H1 (cell line): ENCODE measurements at places on chromosomes 3 and 15. TPM values are rescaled to one million over a fixed set of nuclear protein-coding genes. Genes with fewer than 3 reads are reported as not detected.

TNFSF10 gene
- total RNA-seq: not detected in 2 replicates

GRCh38 chr3:70702132-70702531 is 389.7 kb upstream of the MDFIC2 start:
- no peak for DNase-seq

- no peak for DNase-seq
Observed at GRCh38 chr3:177904621-177905020, 631.6 kb upstream of the KCNMB2 start.

DNA sequence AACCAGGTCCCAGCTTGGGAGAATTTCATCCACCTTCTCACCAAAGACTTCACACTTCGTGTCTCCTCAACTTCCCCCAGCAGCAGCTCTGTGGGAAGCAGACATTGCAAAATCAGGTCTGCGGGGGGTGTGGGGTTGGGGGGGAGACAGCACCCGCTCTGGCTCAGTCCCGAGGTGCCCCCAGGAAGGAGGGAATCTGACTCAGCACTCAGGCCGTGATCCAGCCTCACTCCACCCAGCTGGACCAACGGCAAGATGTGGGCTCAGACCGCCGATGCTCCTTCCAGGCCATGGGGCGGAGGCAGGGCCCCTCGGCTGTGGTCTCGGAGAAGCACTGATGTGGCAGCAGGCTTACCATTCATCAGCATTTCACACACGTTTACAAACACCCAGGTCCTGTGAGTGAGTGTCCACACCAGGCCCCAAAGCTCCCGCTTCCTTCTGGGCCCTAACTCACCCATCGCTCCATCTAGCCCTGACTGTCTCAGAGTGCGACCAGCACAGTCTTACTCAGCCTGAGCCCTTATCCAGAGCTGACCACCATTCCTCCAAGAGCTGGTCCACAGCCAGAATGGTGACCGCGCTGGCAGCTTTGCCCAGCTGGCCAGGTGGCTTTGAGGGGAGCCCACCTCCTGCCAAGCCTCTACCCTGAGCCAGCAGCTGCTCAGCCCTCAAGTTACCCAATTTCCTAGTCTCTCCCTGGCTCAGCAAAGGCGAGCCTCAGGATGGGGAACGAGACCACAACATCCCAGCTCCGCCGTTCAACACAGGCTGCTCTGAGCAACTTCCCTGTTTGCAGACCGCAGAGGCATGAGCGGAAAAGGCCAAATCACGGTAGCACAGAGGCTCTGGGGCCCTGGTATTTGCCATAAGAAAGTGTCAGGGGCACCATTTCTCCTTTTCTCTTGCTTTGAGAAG is 3.3 kb downstream of the STAB1 start:
- DNase-seq: no peak

- no peak for DNase-seq
Observed at GRCh38 chr3:168659015-168659414, 563.3 kb upstream of the GOLIM4 start.

- DNase-seq: no peak
Observed at GRCh38 chr15:28726102-28726501, 13.9 kb upstream of the GOLGA8M start.

GRCh38 chr3:152843955-152844354 is 9.0 kb downstream of the P2RY1 start:
- DNase-seq: no peak

DNA sequence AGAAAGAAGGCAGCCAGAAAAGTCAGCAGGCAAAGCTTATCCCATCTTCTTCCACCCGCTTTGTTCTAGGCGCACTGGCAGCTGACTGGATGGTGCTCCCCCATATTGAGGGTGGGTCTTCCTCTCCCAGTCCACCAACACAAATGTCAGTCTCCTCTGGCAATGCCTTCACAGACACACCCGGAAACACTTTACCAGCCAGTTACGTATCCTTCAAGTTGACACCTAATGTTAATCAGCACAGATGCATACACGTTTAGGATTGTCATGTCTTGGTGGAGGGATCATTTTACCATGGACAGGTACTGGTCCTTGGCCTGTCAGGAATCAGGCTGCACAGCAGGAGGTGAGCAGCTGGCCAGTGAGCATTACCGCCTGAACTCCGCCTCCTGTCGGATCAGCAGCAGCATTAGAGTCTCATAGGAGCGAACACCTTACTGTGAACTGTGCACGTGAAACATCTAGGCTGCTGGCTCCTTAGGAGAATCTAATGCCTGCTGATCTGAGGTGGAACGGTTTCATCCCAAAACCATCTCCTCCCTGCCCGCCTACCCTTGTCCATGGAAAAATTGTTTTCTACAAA is 59.1 kb upstream of the PYDC2 start:
- no peak for DNase-seq

DNA sequence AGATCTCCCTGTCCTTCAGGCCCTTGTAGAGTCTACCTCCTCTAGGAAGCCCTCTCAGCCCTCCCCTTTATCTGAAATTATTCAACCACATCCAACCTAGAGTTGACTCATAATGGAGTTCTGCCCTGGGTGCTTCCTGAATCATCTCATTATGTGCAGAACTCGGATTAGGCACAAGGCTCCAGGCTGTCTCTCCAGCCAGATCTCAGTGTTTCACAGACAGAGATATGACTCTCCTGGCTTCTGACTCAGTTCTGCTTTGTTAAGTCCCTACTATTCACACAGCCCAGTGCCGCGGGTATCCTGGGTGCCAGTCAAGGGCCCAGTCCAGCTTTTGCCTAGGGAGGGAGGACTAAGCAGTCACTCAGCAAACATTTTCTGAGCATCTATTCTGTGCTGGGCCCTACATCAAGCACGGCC is 9.3 kb downstream of the STRA6 start:
- DNase-seq: no peak
